ENCODE measurements at places on chromosomes 7 and 10. TPM values are rescaled to one million over a fixed set of nuclear protein-coding genes. Genes with fewer than 3 reads are reported as not detected.

Gene VAX1
- not detected for total RNA-seq

- DNase-seq, result no peak
These were observed 82.8 kb upstream of the CPXM2 start for GRCh38 chr10:123974406-123974805.

DNA sequence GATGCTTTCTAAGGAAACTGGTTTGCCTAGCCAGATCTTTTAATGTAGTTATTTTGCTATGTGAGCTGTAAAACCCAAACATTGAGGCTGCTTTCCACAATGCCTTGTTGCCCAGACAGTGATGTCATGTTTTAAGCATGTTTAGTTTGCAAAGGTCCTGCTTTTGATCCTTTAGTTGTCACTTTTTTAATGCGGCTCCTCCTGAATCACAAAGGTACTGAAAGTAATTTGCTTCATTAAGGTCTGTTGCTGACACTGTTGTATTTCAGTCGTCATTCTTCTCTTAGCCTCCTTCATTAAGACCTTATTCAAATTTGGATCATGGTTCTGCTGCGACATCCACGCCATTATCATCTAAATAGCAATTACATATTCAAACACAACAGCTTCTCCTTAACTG lies 10.6 kb downstream of the RPA3 start:
- no peak for DNase-seq

GRCh38 chr7:85730012-85730411 lies 543.2 kb upstream of the SEMA3D start:
- no peak for DNase-seq

- DNase-seq, result no peak
These were observed 25.6 kb downstream of the PUS7 start for GRCh38 chr7:105496521-105496920.

Gene MYL10
- not detected for total RNA-seq

DNA sequence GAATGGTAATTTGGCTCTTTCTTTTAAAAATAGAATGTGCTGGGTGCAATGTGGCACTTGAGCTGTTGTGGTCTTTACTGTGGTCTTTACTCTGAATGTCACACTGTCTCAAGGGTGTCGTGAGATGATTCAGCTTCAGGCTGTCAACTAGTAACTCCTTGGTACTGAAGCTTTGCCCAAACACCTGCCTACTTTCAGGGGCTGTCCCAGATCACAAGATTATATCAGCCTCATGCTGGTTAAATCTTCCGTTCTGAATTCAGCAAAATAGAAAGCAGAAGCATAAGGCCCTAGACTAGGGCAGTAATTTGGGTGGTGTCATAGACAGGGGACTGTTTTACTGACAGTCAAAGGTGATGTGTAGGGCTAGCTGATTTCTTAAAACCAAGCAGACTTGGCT lies 110.9 kb downstream of the BAMBI start:
- no peak for DNase-seq

Gene FAM25A
- not detected for total RNA-seq
